Thoracic aorta (tissue), 2 donors: ENCODE measurements at places on chromosomes 6 and 20. TPM values are rescaled to one million over a fixed set of nuclear protein-coding genes. Genes with fewer than 3 reads are reported as not detected.
A peak's percentile ranks its signal among the peaks of the same experiment; 100 is the strongest.

Gene SPATS1
- total RNA-seq = not detected

Gene C6orf118
- not detected for total RNA-seq

Gene FAM184A
- total RNA-seq = 7.5 TPM

Gene PRSS16
- total RNA-seq = not detected

Gene ABRACL
- 37.5 TPM for total RNA-seq

Gene NECAB3
- 24.0 TPM for total RNA-seq

Gene EFHC1
- 14.9 TPM for total RNA-seq

Gene ITCH
- 70.6 TPM for total RNA-seq

Gene CDH4
- not detected for total RNA-seq

DNA sequence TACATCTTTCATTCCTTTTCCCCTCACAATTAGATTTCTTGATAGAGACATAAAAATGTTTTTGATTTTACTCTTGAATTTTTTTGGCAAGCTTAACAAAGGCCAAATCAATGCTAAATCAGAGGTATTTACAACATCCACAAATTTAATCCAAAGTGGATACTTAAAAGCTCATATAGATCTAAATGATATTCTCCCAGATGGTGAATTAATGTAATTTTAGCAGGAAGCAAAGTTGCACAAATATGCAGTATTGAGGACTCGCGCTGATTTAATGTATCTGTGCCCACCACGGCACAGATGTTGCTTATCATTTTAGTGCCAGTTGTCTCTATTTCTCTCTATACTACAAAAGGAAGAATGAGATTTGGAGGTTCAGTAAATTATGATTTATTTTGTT lies 167.4 kb downstream of the COL19A1 start:
- no peak overlapping the region for H3K4me3 ChIP-seq
- DNase-seq = no peak
- H3K27me3 ChIP-seq = no peaks in the 10 kb centered on the region
- H3K4me1 ChIP-seq = no peaks in the 10 kb centered on the region
- no peak overlapping the region for H3K27ac ChIP-seq

DNA sequence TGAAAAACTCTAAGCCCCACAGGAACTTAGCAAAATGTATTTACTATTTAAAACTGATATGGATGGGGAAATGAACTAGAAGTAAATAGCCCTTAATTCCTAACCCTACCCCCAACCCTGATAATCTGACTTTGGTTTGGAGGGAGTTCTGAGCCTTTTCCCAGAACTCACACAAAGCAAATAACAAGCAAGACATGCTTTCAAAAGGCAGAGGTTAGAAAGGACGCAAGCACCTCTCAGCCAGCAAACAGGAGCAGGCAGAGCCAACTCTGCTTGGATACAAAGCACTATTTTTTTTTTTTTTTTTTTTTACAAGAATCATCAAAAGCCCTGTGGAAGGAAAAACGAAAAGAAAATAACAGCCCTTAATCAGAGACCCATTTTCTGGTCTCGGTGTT lies 58.7 kb downstream of the SLC22A23 start:
- H3K4me1 ChIP-seq = no peaks in the 10 kb centered on the region
- H3K4me3 ChIP-seq = no peak overlapping the region
- H3K27me3 ChIP-seq = no peaks in the 10 kb centered on the region
- no peak for DNase-seq
- no peaks in the 10 kb centered on the region for H3K36me3 ChIP-seq

DNA sequence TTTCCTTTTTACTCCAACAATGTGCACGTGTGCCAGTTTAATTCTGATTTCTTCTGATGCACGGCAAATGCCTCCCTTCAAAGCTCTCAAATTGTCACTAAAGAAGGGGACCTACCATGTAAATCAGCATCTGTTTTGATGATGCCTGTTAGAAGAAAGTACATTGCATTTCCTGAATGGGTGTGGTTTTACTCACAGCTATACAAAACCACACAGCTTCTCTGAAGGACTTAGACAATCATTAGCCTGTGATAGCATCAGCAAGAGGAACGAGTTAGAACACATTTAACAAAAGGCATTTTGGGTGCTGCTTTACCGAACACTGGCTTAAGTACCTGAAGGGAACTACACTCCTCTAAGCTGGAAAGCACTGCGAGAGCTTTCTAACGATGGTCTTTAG lies 109.4 kb downstream of the ATXN1 start:
- no peak overlapping the region for H3K4me3 ChIP-seq
- H3K27ac ChIP-seq = no peak overlapping the region
- DNase-seq = no peak
- H3K27me3 ChIP-seq = no peaks in the 10 kb centered on the region

DNA sequence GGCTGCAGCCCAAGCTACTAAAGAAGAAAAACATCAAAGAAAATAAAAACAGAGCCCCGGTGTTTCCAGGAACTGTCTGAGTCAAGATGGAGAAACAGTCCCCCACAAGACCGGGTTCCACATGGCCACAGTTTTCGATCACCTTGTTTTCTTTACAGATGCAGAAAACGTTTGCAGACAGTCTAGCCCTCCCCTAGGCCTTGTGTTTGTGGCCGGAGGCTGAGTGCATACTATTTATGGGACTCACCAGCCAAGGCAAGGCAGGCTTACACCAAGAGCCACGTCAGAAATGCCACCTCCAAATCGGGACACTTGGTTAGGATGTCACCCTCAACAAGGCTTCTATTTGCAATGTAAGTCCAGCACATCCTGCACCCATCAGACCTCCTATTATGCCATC lies 97.3 kb downstream of the BMP7 start:
- no peaks in the 10 kb centered on the region for H3K27me3 ChIP-seq
- H3K27ac ChIP-seq = no peak overlapping the region
- H3K36me3 ChIP-seq = no peaks in the 10 kb centered on the region
- DNase-seq = no peak
- no peak overlapping the region for H3K4me3 ChIP-seq

- H3K27ac ChIP-seq = no peak overlapping the region
- no peaks in the 10 kb centered on the region for H3K36me3 ChIP-seq
- DNase-seq = no peak
- peak overlapping the region; percentile 65 for H3K4me3 ChIP-seq
- H3K27me3 ChIP-seq = no peaks in the 10 kb centered on the region
These were observed 726 bp downstream of the FLRT3 start for GRCh38 chr20:14336686-14337085.

- H3K4me3 ChIP-seq = peak overlapping the region; percentile 95
- DNase-seq = no peak
- H3K4me1 ChIP-seq = peaks cover 46% of the 10 kb centered on the region
- H3K27ac ChIP-seq = peak overlapping the region; percentile 95
These were observed 792 bp upstream of the MICA start for GRCh38 chr6:31402324-31403282.

DNA sequence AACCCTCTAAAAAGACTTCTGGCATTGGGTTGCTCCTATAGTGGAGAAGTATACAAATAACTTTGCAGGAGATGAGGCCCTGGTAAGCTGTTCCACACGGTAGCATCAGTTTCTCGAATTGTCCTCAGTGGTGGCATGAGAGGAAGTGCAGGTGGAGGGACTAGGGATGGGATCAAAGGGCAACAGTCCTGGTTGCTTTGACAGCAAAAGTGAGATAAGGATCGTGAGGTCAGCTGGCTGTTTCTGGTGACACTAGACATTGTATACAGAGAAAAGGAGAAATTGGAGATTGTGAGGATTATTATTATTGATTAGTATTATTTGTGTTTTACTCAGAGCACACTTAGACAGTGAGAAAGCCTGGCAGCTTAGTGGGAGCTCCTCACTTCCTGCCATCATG lies 61.3 kb upstream of the EXOC2 start:
- H3K4me1 ChIP-seq = no peaks in the 10 kb centered on the region
- H3K36me3 ChIP-seq = no peaks in the 10 kb centered on the region
- no peak overlapping the region for H3K27ac ChIP-seq
- no peaks in the 10 kb centered on the region for H3K27me3 ChIP-seq
- H3K4me3 ChIP-seq = no peak overlapping the region
- DNase-seq = no peak

DNA sequence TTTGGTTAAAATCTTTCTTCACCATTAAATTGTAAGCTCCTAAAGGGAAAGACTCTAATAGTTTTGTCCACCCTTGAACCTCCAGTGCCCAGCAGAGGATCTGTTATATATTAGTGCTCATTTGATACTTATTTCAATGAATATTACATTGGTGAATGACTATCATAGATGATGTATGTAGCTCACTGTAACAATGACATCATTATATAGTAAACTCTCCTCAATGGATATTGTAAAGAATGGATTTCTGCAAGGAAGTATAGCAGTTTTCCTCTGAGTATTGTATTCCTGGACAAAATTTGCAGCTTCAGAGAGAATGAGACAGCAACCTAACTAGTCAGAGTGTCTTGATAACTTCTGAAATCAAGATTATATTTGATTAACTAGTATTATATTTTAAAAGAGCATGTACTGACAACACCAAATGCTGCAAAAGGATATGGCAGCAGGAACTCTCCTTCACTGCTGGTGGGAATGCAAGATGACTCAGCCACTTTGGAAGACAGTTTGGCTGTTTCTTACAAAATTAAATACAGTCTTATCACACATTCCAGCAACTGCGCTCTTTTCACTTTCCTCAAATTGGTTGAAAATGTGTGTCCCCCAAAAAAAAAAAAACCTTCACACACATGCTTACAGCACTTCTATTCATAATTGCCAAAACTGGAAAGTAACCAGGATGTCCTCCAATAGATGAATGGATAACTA lies 189.8 kb upstream of the OPRM1 start:
- peaks cover 8% of the 10 kb centered on the region for H3K4me1 ChIP-seq
- H3K4me3 ChIP-seq = no peak overlapping the region
- no peak overlapping the region for H3K27ac ChIP-seq
- H3K36me3 ChIP-seq = no peaks in the 10 kb centered on the region
- H3K27me3 ChIP-seq = no peaks in the 10 kb centered on the region

GRCh38 chr6:151681433-151682059 lies 125.9 kb upstream of the ESR1 start:
- no peaks in the 10 kb centered on the region for H3K27me3 ChIP-seq
- peak overlapping the region; percentile 65 for H3K4me3 ChIP-seq
- H3K36me3 ChIP-seq = no peaks in the 10 kb centered on the region
- peaks cover 4% of the 10 kb centered on the region for H3K4me1 ChIP-seq
- H3K27ac ChIP-seq = no peak overlapping the region

DNA sequence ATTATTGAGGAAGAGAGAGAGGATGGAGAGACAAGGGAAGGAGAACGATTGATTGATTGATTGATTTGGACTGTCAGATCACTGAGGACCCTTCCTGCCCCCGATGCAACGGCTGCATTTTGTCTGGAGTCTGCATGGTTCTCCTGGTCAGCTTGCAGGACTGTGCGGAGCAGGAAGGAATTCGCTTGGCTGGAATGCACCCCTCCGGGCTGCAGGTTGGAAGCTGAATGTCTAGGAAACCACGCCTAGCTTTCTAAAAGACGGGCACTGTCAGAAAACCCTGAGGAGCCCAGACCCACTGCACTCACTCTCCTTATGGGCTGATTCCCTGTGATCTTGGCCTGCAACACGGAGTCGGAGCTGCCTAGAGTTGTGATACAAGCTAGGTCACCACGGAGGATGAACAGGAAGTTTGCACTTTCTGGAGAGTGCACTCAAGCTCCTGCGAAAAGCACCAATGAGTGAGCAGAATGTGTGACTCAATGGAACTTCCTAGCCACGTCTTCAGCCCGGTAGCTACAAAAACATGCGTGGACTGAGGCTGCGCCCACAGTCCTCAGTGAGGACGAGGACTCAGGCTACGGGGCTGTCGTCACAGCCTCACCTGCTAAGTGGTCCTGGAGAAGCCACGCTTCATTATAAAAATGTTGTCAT lies 14.4 kb downstream of the DACT2 start:
- H3K4me1 ChIP-seq = no peaks in the 10 kb centered on the region
- no peaks in the 10 kb centered on the region for H3K36me3 ChIP-seq
- no peak overlapping the region for H3K4me3 ChIP-seq
- DNase-seq = no peak
- H3K27me3 ChIP-seq = no peaks in the 10 kb centered on the region

DNA sequence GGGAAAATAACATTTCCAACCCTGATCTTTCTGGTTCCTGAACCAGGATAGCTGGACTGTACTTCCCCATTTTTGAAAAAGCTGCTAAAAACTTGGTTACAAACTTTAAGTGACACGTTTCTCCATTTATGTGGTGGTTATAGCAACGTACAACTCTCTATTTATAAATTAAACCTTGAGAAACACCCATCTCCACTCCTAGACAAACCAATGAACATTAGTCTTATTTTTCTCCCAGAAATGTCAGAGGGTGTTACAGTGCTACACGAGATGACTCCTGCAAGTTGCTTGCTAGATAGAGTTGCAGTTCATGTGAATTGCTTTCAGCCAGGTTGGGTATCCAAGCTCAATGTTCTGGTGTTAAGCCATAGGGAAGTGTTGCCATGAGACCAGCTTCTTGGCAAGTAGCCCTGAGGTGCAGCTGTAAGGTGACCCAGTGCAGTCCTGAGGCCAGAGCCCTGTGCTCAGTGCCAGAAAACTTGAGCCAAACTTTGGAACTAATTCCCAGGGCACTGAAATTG lies 51.3 kb upstream of the REV3L start:
- no peak overlapping the region for H3K27ac ChIP-seq
- H3K36me3 ChIP-seq = no peaks in the 10 kb centered on the region
- peaks cover 9% of the 10 kb centered on the region for H3K4me1 ChIP-seq
- no peak for DNase-seq
- H3K27me3 ChIP-seq = no peaks in the 10 kb centered on the region

DNA sequence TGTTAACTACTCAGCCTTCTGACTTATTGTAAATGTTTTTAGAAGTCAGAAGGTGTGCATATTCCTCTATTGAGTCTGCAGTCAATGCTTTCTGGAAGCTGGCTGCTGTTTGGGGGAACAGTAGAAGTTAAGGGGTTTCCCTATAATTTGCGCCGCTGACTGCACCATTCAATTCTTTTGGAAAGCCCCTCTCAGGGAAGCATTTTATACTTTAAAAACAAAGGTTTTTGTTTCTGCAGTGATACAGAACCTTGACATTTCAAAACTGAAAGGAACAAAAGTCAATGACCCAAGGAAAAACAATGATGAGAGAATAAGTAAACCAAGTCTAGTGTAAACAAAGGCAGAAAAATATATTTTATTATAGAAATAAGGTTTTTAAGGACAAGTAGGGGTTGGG lies 120.8 kb upstream of the TNFAIP3 start:
- H3K27ac ChIP-seq = no peak overlapping the region
- H3K4me3 ChIP-seq = no peak overlapping the region
- no peak for DNase-seq
- no peaks in the 10 kb centered on the region for H3K36me3 ChIP-seq
